ENCODE measurements at places on chromosomes 6 and 20.

DNA sequence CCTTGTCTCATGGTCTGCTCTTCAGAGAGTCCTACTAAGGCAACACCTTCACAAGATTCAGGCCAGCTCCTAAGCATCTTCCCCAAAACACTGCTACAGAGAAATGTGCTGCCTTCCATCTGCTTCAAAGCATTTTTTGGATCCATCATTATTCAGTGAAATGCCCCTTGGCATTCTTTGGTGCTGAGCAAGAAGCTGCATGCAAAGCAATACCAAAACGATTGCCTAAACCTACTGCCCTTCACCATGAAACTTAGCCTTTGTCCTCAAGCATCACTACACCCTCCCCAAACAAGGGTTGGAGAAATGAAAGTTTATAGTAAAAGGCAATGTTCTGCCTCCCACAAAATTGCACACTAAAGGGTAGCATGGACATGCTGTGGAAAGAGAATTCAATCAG is 93.5 kb downstream of the SNAP25 start:
- no peak for DNase-seq

- no peak for DNase-seq
Observed at GRCh38 chr6:117989086-117989485, 82.0 kb downstream of the SLC35F1 start.

GRCh38 chr6:112203577-112204349 is 50.6 kb downstream of the LAMA4 start:
- no peak for DNase-seq

DNA sequence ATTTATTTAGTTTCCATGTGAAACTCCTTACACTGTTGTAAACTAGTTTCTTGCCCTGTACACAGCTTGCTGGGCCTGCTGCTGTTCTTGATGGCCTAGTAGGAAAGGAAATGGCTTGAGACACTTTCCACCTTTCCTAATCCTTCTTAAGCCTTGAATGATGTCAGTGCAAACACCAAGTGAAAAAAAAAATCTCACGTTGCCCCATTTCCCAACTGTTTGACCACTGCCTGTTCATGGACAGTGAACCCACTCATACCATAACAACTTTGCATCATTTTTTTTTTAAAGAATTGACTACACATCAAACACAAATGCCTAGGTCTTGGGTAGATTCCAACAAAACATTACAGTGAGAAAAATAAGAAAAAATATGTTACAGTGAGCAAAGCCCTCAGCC is 653.6 kb upstream of the FLRT3 start:
- no peak for DNase-seq

GRCh38 chr6:162671580-162672165 is 55.9 kb downstream of the PRKN start:
- no peak for DNase-seq

DNA sequence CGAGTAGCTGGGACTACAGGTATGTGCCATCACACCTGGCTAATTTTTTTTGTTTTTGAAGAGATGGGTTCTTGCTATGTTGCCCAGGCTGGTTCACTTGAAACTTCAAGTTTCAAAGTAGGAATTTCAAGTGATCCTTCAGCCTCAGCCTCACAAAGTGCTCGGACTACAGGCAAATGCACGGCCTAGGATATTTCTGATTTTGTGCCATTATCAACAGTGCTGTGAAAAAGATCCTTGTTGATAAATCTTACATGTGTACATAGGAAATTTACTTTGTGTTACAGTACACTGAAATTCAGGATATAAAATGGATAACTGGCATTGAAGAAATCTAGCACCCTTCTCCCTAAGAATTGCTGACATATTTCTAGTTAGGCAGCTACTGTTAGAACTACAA is 184.6 kb upstream of the PRDM1 start:
- no peak for DNase-seq

DNA sequence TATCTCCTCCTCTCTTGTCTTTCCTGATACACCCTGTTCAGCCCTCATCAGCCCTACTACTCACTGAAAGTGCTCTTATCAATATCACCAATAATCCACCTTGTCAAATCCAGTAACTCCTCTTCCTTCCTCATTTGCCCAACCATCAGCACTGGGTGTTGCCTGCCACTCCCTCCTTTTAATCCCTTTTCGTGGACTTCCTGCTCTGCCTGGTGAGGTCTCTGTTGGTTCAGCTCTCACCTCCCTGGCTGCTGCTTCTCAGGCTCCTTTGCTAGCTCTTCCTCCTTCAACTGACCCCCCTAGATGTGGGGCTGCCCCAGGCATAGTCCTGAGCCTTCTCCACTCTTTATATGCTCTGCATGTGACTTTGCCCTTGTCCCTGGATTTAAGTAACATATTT is 92.5 kb downstream of the PREP start:
- no peak for DNase-seq

DNA sequence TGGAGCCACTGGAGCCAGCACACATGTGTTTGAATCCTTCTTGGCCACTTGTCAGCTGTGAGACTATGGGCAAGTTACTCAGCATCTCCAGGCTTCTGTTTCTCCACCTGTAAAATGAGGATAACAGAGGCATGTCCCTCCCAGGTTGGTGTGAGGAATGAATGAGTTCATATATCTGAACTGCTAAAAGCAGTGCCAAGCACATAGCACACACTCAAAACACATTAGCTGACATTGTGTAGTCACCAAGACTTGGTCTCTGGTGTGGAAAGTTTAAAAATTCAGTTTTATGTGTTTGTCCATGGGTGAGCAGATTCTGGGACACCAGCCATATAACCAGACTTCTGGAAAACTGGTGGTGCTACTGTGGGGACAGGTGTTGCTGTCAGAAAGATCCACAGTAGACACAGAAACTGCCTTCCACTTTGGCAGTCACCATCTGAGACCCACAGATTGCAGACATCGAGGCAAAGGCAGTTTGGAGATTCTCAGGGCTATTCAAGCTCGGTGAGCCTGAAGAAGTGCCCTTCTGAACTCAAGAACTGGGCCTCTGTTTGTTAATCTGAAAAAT is 115.8 kb downstream of the MRPL14 start:
- DNase-seq: no peak

GRCh38 chr20:35621560-35621946 is 5.9 kb downstream of the SPAG4 start:
- no peak for DNase-seq

- DNase-seq: no peak
Observed at GRCh38 chr6:31473780-31474761, 23.9 kb upstream of the MICB start.

DNA sequence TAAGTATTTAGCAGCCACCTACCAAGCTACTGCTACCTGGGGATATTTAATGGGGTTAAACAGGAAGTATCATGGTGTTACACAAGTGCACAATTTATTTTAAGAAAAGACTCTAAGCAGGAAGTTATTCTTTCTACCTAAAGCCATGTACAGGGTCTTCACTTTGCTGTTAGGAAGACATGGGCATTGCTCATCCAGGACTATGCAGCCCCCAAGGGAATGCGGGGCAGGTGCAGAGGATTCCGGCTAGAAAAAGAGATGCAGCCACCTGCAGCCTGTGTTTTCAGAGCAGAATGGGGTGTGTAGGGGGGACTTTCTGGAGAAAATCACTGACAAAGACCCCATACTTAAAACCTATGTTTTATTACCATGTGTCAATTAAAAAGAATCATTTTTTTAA is 399.1 kb upstream of the NOX3 start:
- no peak for DNase-seq

DNA sequence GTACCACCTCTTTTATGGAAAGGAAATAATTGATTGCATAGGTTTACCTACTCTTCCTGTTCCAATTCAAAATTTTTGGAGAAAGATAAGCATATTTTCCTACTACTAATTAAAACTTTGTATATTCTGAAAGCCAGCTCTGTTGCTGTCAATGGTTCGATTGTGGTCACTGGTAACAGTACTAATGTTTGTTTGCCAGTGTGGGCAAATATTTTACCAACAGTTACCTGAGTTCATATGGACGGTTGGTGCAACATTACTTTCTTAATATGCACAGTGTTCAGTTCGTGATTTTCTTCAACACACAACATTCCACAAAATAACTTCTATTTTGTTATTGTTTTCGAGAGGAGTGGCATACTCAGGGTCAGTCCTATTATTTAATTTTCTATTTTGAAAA is 17.1 kb upstream of the CTAGE9 start:
- no peak for DNase-seq

DNA sequence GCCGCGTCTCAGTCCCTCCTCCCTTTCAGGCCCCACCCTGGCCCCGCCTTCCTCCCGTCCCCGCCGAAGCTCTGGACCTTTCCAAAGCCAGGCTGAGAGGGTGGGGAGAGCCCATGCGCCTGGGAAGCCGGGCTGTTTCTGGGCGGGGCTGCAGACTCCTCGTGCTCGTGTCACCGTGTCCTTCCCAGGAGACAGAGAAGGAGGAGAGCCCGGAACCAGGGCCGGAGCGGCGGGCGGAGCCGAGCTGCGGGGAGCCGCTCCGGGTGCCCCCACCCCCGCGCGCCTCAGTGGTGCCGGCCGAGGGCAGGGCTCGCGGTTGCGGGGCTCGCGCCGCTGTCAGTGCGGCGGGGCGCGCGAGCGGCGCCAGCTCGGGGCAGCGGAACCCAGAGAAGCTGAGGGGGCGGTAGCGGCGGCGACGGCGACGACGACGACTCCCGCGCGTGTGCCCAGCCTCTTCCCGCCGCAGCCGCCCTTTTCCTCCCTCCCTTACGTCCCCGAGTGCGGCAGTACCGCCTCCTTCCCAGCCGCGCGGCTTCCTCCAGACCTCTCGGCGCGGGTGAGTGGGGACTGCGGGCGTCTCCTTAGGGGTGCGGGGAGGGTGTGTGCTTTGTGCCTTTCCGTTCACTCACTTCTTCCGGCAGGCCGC is at the start of gene RALY:
Gene RALY, plus strand, starts transcription at position 336 of the 646 bp plus-strand sequence. CDS start 78,164 bp downstream, outside the sequence.
- DNase-seq: no peak

DNA sequence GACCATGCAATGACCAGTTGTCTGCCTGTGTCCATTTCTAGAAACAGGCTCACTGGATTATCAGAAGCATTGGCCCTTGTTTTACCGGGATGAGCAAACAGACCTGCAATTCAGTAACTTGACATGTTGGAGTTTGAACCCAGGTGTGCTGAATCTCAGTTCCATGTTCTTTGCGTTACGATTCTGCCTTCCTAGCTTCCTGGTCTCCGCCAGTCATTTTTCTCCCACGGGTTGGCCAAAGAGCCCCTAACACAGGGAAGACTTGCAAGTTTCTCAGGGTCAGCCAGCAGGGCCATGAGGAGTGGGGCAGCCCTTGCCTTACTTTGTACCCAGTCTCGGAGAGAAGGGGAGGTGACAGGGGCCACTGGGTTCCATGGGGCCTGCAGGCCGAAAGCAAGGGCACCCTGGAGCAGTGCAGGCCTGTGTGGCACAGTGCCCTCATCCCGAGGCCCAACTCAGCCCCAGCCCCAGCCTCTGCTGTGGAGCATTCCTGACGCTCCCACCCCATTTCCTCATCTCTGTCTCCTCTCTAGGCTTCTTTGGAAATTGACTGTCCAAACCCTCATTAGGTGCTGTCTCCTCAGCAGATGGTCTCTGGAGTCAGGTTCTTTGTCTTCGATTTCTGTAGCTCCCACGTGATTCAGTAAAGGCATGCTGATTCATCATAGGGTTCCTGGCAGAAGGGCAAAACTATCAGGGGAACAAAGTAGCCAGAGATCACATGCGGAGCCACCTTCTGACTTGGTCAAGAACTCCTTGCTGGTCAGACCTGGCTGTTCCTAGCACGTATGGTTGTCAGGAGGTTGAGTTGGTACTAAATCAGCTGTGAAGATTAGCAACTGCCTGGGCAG is 23.6 kb downstream of the CDS2 start:
- no peak for DNase-seq

DNA sequence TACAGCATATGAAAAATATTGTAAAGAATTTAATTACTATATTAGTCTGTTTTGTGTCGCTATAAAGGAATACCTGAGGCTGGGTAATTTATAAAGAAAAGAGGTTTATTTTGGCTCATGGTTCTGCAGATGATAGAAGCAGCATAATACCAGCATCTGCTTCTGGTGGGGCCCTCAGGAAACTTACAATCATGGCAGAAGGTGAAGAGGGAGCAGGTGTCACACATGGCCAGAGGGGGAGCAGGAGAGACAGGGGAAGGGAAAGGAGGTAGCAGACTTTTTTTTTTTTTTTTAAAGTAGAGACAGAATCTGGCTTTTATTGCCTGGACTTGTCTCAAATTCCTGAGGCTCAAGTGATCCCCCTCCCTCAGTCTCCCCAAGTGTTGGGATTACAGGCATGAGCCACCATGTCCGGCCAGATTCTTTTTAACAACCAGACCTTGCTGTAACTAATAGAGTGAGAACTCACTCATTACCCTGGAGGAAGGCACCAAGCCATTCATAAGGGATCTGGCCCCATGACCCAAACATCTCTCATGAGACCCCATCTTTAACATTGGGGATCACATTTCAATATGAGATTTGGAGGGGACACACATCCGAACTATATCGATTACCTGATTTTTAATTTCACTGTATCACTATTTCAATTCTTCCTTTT is 64.6 kb downstream of the MAN1A1 start:
- no peak for DNase-seq

GRCh38 chr6:5390177-5390576 is 128.9 kb downstream of the FARS2 start:
- DNase-seq: no peak

DNA sequence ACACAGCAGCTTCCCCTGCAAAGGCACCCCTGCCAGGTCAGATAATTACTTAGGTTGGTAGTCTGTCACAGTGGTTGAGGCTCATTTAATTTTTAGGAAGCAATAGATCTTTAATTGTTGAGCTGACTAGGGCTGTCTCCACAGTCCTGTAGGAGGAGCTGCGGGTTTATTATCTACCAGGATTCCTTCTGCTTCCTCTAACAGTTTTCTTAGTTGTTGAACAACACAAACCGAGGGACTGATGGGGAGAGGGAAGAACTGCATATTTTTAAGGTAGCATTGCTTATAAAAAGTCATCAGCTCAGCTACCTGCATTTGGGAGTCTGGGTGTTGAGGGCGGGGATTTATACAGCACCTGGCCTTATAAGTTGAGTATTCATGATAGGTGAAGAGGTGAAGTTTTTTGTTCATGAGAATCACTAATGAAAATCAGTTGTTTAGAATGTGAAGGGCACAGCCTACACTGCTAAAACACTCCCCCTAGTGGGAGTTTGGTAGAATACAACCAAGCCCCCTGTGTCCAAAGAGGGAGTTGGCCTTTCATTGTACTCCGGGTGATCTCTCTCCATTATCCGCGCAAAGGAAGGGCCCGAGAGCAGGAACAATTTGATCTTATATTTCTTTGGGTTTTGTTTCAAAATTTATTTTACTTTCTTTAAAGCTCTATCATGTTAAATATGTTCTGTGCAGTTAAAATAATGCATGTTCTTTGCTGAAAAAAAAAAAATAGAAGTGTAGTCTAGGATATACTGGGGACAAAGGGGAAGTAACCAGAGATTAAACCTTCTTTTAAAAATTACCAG is 69.6 kb downstream of the SSR1 start:
- DNase-seq: no peak

DNA sequence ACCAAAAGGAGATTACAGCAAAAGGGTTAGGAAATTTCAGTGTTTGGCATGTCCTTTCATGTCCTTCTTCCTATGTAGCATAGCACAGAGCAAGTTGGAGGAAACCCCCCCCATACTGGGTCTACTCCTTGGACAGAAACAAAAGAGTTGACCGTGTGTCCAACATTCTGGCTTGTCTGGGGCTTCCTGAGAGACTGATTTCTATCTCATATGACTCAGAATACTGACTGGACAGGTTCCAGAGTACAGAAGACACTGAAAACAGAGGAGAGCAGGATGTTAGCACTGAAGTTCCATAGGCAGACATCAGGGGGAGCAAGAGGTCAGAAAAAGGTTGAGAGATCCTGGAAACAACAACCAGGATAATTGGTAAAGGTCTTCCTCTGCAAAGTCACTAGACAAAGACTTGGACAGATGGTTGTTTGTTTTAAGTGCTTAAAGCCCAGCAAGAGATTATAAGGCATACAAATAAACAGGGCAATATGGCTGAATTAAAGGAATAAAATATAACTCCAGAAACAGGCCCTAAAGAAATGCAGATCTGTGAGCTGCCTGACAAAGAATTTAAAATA is 48.4 kb downstream of the USP49 start:
- no peak for DNase-seq
